Esophagus muscularis mucosa (tissue), 4 donors: ENCODE measurements at places on chromosomes 16 and 17.

GRCh38 chr17:80760511-80760911 lies 215.9 kb downstream of the RPTOR start:
- peaks cover 19% of the 10 kb centered on the region for H3K4me1 ChIP-seq
- H3K27me3 ChIP-seq: no peaks in the 10 kb centered on the region
- no peak overlapping the region for H3K27ac ChIP-seq
- H3K4me3 ChIP-seq: no peak overlapping the region

- DNase-seq: no peak
- no peak overlapping the region for H3K4me3 ChIP-seq
- H3K4me1 ChIP-seq: no peaks in the 10 kb centered on the region
- no peaks in the 10 kb centered on the region for H3K36me3 ChIP-seq
- H3K27ac ChIP-seq: no peak overlapping the region
These were observed 29.6 kb downstream of the HS3ST3B1 start for GRCh38 chr17:14330492-14330962.

DNA sequence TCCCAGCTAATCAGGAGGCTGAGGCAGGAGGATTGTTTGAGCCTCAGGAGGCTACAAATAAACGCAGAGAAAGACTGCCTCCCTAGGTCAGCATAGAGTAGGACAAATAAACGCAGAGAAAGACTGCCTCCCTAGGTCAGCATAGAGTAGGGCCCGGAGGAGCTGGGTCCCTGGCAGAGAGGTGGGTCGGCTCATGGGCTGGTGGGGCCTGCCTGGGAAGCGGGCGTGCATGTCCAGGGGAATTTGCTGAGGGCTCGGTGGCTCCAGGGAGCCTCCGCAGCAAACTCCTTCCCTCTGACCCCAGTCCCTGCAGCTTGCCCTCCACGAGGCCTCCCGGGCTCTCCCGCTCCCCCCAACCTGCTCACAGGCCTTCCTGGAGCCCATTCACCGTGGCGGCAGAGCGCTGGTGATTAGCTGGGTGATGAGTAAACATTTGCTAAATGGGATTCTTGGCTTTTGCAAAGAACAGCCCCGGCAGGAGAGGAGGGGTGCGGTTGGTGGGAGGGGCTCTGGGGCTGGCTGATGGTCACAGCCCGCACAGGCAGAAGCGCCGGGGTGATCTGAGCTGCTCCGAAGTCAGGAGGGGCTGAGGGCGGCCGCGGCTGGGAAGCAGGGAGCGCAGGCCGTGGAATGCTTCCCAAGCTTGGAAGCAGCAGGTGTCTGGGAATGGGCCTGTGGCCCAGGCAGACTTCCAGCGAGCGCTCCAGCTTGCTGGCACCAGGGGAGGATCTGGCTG lies 93.1 kb downstream of the RTN4RL1 start:
- H3K4me3 ChIP-seq: no peak overlapping the region
- H3K4me1 ChIP-seq: peaks cover 11% of the 10 kb centered on the region
- no peak overlapping the region for H3K27ac ChIP-seq
- no peaks in the 10 kb centered on the region for H3K36me3 ChIP-seq
- H3K27me3 ChIP-seq: no peaks in the 10 kb centered on the region

DNA sequence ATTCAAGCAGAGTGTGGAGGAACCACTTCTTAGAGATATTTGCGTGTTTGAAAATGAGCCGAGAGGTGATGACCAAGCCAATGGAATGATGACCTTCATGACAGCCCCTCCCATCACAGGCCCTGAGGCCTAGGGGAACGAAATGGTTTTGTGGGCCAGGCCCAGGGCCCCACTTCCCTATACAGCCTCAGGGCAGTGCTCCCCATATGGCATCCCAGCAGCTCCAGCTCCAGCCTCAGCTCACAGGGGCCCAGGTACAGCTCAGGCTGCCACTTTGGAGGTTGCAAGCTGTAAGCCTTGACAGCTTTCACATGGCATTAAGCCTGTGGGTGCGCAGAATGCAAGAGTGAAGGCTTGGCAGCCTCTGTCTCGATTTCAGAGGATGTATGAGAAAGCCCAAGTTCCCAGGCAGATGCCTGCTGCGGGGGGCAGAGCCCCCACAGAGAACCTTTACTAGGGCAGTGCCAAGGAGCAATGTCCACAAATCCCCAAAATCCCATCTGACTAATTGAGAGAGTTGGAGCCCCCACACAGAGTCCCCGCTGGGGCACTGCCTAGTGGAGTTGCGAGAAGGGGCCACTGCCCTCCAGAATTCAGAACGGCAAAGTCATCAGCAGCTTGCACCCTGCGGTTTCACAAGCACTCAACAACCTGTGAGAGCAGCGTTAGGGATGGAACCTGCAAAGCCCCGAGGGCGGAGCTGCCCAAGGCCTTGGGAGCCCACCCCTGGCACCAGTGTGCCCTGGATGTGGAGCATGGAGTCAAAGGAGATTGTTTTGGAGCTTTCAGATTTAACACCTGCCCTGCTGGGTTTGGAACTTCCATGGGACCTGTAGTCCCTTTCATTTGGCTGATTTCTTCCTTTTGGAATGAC lies 21.2 kb downstream of the CHMP6 start:
- no peaks in the 10 kb centered on the region for H3K27me3 ChIP-seq
- no peak overlapping the region for H3K27ac ChIP-seq
- H3K36me3 ChIP-seq: no peaks in the 10 kb centered on the region
- H3K4me1 ChIP-seq: peaks cover 3% of the 10 kb centered on the region
- no peak overlapping the region for H3K4me3 ChIP-seq

DNA sequence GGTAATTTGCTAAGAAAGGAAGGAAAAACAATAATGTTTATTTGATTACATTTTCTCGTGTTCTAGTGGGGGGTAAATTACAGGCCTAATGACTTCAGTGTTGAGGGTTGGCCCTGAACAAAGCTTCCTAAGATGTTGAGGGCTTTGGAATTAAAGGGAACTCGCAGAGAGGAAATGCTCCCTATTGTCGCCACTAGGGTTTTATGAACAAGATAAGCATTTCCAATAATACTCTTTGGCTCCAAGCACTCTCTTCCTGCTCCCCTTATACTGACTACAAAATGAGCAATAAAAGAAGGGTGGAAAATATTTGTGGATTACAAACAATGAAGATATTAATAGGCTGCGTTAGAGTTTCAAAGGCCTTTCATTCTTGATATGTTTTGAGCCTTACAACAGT lies 363.6 kb downstream of the HS3ST3B1 start:
- H3K36me3 ChIP-seq: no peaks in the 10 kb centered on the region
- DNase-seq: no peak
- no peaks in the 10 kb centered on the region for H3K4me1 ChIP-seq

GRCh38 chr17:17801800-17802481 lies 34.8 kb downstream of the SREBF1 start:
- no peak overlapping the region for H3K4me3 ChIP-seq
- no peak for DNase-seq

- H3K27me3 ChIP-seq: no peaks in the 10 kb centered on the region
- DNase-seq: peak; percentile 97
- H3K27ac ChIP-seq: peak overlapping the region; percentile 83
- peak overlapping the region; percentile 30 for H3K4me3 ChIP-seq
- H3K36me3 ChIP-seq: peaks cover 10% of the 10 kb centered on the region
- peaks cover 87% of the 10 kb centered on the region for H3K4me1 ChIP-seq
These were observed 59.8 kb downstream of the BAIAP2 start for GRCh38 chr17:81094509-81095382.

- H3K36me3 ChIP-seq: no peaks in the 10 kb centered on the region
- no peak overlapping the region for H3K4me3 ChIP-seq
- no peak for DNase-seq
- no peaks in the 10 kb centered on the region for H3K4me1 ChIP-seq
- H3K27ac ChIP-seq: no peak overlapping the region
These were observed 16.6 kb downstream of the RBFOX3 start for GRCh38 chr17:79594271-79594670.

DNA sequence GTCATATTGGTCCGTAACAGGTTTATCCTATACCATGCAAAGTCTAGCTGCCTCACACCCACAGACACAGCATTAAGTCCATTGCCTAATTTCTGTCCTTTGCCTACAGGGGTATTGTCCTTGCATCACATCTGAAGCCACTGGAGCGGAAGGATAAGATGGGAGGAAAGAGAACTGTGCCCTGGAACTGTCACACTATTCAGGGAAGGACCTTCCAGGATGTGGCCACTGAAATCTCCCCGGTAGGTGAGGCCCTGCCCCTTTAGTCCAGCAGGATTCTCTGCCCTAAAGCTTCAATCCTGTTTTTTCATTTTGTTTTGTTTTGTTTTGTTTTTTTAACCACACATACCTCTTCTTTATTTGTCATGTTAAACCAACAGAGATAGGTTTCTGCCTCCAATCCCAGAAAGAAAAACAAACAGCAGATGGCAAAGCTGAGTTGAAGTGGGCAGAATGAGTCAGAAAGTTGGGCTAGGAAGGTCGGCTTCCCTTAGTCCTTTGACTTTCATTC lies 2.2 kb upstream of the EFTUD2 start:
- H3K36me3 ChIP-seq: no peaks in the 10 kb centered on the region
- no peaks in the 10 kb centered on the region for H3K27me3 ChIP-seq
- no peak for DNase-seq

- H3K27me3 ChIP-seq: no peaks in the 10 kb centered on the region
- H3K4me3 ChIP-seq: no peak overlapping the region
- no peak overlapping the region for H3K27ac ChIP-seq
- H3K4me1 ChIP-seq: no peaks in the 10 kb centered on the region
- no peak for DNase-seq
These were observed 841.5 kb downstream of the CDH11 start for GRCh38 chr16:64280317-64280716.

DNA sequence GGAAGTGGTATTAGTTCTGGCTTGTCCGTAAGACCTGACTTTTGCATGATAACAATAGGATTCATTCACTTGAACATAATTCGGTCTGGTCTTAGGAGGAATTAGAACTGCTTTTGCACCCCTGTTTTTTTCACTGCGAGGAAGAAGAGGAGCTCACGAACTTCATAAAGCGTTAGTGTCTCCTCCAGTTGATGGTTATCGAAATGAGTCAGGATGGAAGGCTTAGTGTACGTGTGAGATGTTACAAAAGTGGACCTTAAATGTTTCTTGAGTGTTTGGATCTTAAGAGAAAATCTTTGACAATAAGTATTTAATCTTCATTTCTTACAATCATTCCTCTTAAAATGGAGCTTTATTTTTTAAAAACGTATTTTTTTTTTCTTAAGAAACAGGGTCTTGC lies 52.8 kb downstream of the USP10 start:
- peaks cover 3% of the 10 kb centered on the region for H3K36me3 ChIP-seq
- H3K27ac ChIP-seq: no peak overlapping the region
- peaks cover 72% of the 10 kb centered on the region for H3K4me1 ChIP-seq
- H3K27me3 ChIP-seq: no peaks in the 10 kb centered on the region
- no peak for DNase-seq

- DNase-seq: no peak
- H3K27ac ChIP-seq: no peak overlapping the region
- H3K27me3 ChIP-seq: no peaks in the 10 kb centered on the region
- no peaks in the 10 kb centered on the region for H3K4me1 ChIP-seq
These were observed 39.0 kb upstream of the KDM8 start for GRCh38 chr16:27164352-27164751.

- no peak overlapping the region for H3K4me3 ChIP-seq
- no peaks in the 10 kb centered on the region for H3K36me3 ChIP-seq
- no peaks in the 10 kb centered on the region for H3K27me3 ChIP-seq
- no peak for DNase-seq
These were observed 14.8 kb upstream of the GOSR2 start for GRCh38 chr17:46908068-46908737.

- no peak for DNase-seq
- peaks cover 7% of the 10 kb centered on the region for H3K27me3 ChIP-seq
- H3K36me3 ChIP-seq: no peaks in the 10 kb centered on the region
- H3K27ac ChIP-seq: no peak within 1 kb of the TSS
- H3K4me3 ChIP-seq: peak within 1 kb of the TSS; percentile 54
These were observed at the start of gene ABCC3 for GRCh38 chr17:50634224-50634914. TSS of gene ABCC3 (plus strand) at chr17:50634881. CDS start at chr17:50634937, 56 bp downstream.

- no peak overlapping the region for H3K4me3 ChIP-seq
- no peak overlapping the region for H3K27ac ChIP-seq
- peaks cover 21% of the 10 kb centered on the region for H3K4me1 ChIP-seq
- H3K36me3 ChIP-seq: peaks cover 42% of the 10 kb centered on the region
- H3K27me3 ChIP-seq: peaks cover 5% of the 10 kb centered on the region
These were observed 8.4 kb downstream of the TSPOAP1 start for GRCh38 chr17:58320163-58320558.

DNA sequence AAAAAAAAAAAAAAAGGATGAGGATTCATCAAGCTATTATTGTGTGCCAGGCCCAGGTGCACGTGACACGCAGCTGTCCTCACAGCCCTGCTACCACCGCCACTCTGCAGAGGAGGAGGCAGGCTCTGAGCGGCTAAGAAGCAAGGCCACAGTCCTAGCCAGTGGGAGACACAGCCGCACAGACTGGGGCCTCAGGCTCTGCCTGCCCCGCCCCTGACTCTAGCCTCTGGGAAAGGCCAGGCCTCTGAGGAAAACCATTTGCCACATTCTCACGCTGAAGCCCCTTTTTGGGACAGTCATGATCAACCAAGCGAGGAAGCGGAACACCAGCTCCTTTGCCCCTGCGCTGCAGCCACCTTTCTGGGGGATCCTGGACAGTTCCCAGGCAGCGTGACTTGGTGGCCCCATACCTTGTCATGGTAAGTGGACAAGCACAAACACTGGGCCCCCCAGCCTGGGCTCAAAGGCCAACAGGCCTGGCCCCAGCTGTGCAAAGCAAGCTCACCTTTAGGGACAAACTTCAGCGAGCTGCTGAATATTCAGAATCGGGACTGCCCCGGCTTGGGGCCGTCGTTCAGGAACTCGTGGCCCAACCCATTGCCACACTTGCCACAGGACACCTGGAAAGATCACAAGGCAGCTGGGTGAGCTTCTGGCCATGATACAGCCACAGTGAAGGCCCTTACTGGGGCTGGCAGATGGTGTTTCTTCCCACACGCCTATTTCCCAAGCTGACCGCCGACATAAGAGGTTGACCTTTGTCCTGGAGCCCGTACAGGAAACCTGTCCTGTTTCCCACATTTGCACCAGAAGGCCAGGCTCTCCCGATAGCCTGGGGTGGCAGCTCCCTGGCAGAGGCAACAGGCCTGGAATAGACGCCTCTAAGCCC lies 2.5 kb downstream of the MSRB1 start:
- peaks cover 38% of the 10 kb centered on the region for H3K36me3 ChIP-seq
- H3K27ac ChIP-seq: peak overlapping the region; percentile 81
- no peak for DNase-seq
- H3K27me3 ChIP-seq: no peaks in the 10 kb centered on the region
- H3K4me1 ChIP-seq: peaks cover 12% of the 10 kb centered on the region
- H3K4me3 ChIP-seq: no peak overlapping the region

DNA sequence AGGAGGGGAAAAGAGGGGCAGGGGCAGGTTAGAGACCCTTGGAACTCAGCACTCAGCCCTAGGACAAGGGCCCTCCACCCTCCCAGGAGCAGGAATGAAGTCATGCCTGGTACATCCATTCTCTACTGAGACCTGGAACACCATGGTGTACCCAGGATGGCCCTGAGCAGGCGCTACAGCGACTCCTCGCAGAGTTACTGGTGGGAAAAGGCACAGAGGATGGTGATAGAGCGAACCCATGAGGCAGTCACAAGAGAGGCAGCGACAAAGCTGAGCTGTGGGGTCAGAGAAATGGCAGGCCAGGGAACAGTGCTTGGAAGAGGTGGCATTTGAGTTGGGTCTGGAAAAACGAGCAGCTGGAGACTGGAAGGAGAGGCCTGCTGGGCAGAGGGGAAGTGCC lies 37.5 kb downstream of the SRCIN1 start:
- DNase-seq: no peak
- H3K4me1 ChIP-seq: peaks cover 24% of the 10 kb centered on the region

GRCh38 chr17:17356149-17356930 lies 53.2 kb downstream of the NT5M start:
- H3K27me3 ChIP-seq: peaks cover 3% of the 10 kb centered on the region
- H3K4me1 ChIP-seq: peaks cover 7% of the 10 kb centered on the region
- no peaks in the 10 kb centered on the region for H3K36me3 ChIP-seq
- no peak overlapping the region for H3K4me3 ChIP-seq
- H3K27ac ChIP-seq: no peak overlapping the region

GRCh38 chr17:35265071-35265470 lies 22.2 kb downstream of the SLFN5 start:
- no peaks in the 10 kb centered on the region for H3K27me3 ChIP-seq
- H3K27ac ChIP-seq: no peak overlapping the region
- DNase-seq: peak; percentile 68
